Activated T-helper 2 cell treated with anti-CD3 and anti-CD28 coated beads, Interferon-gamma antibody, Interleukin-2, Interleukin-4, amounts not matched to agents 10 μg/mL and 5 μg/mL and 100 μg/mL, durations not matched to agents 14 hours and 24 hours and 36 hours (primary cell): ENCODE measurements at places on chromosomes 7 and 10.

- no peak for DNase-seq
- no peaks in the 10 kb centered on the region for H3K36me3 ChIP-seq
- no peaks in the 10 kb centered on the region for H3K27me3 ChIP-seq
- H3K4me1 ChIP-seq = no peaks in the 10 kb centered on the region
- H3K27ac ChIP-seq = no peak overlapping the region
These were observed 27.1 kb upstream of the ZNF107 start for GRCh38 chr7:64638822-64639221.

DNA sequence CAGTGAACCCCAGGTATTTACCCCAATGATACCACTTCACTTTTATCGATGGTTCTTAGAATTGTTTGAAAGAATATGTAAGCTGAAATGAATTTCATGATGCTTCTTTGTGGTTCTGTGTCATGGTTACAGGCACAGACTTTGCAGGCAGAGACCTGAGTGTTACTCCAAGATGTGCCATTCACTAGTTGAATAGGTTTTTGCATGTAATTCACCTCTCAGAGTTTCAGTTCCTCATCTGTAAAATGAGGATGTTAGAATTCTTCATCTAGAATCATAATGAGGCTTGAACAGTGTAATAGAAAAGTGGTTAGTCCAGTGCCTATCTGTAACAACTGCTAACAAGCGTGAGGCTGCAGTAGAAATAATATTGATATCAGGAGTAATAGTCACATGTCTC, 54.6 kb downstream of the VSTM2A start:
- H3K36me3 ChIP-seq = no peaks in the 10 kb centered on the region
- H3K4me3 ChIP-seq = no peak overlapping the region
- no peak overlapping the region for H3K27ac ChIP-seq
- H3K4me1 ChIP-seq = no peaks in the 10 kb centered on the region
- H3K27me3 ChIP-seq = no peaks in the 10 kb centered on the region

DNA sequence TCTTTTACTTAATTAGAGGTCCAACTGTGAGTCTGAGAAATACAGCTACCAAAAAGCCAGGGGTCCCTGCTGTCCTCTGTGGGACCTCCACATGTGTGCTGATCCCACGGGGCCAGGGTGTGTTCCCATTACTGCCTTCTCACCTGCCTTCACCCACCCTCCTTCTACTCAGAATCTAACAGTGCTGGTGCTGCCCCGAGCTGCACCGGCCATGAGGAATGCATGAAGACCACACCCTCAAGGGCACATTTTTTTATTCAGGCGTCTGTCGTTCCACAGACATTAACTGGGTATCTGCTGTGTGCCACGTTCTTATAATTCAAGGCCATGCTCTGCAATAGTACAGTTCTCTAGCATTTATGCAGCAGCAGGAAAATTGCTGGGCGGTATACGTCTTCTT, 188.5 kb upstream of the PFKP start:
- H3K4me3 ChIP-seq = no peak overlapping the region
- no peak for DNase-seq
- H3K36me3 ChIP-seq = no peaks in the 10 kb centered on the region
- peaks cover 5% of the 10 kb centered on the region for H3K27me3 ChIP-seq
- no peak overlapping the region for H3K27ac ChIP-seq
- H3K4me1 ChIP-seq = no peaks in the 10 kb centered on the region

- no peaks in the 10 kb centered on the region for H3K4me1 ChIP-seq
- H3K27me3 ChIP-seq = peaks cover 2% of the 10 kb centered on the region
- no peak overlapping the region for H3K27ac ChIP-seq
- no peak overlapping the region for H3K4me3 ChIP-seq
- DNase-seq = no peak
These were observed 47.8 kb upstream of the KCNMA1 start for GRCh38 chr10:77685432-77685831.

GRCh38 chr7:33692956-33693355, 212.4 kb upstream of the BMPER start:
- H3K4me1 ChIP-seq = no peaks in the 10 kb centered on the region
- no peaks in the 10 kb centered on the region for H3K27me3 ChIP-seq
- DNase-seq = no peak
- no peak overlapping the region for H3K27ac ChIP-seq

DNA sequence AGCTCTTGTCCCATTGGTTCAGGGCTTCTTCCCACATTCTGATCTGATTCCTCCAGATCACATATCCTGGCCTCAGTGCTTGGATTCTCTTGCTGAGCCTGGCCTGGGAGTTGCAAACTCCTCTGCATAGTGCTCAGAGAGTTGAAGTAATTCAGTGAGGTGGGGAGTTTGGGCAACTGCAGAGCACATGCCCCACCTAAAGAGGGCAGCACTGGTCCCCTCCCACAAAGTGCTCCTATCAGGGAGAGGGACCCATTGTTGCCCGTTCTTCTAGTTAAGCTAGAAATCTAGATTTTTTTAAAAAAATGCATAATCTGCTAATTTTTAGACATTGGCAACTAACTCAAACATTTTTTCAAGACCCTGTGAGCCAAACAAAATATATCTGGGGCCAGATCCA, 45.1 kb downstream of the CHN2 start:
- H3K4me3 ChIP-seq = no peak overlapping the region
- peaks cover 36% of the 10 kb centered on the region for H3K27me3 ChIP-seq
- H3K27ac ChIP-seq = no peak overlapping the region
- H3K36me3 ChIP-seq = no peaks in the 10 kb centered on the region
- no peak for DNase-seq

- peaks cover 16% of the 10 kb centered on the region for H3K4me1 ChIP-seq
- H3K27ac ChIP-seq = peak overlapping the region; percentile 80
- H3K4me3 ChIP-seq = no peak overlapping the region
- DNase-seq = no peak
These were observed 17.1 kb upstream of the CPA1 start for GRCh38 chr7:130363026-130363847.

GRCh38 chr10:43297534-43297933, 30.7 kb upstream of the RASGEF1A start:
- peaks cover 8% of the 10 kb centered on the region for H3K27me3 ChIP-seq
- no peak for DNase-seq
- H3K27ac ChIP-seq = no peak overlapping the region
- H3K4me3 ChIP-seq = no peak overlapping the region
- H3K36me3 ChIP-seq = peaks cover 8% of the 10 kb centered on the region
- peaks cover 59% of the 10 kb centered on the region for H3K4me1 ChIP-seq

DNA sequence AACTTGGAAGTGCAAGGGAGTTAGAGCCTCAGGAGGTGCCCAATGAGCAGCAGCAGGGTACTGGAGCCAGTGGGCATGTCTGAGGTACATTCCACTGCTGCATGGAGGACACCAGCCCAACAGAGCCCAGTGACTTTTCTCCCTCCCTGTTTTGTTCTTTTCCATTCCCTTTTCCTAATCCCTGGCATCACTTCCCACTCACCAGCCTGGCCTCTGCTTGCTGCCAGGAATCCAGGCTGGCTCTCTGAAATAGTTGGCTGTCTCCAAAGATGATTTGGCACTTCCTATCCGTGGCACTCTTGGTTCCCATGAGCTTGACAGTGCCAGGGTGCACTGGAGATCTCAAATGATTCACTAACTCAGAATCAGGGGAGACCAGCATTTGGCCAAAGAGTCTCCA, 97.7 kb upstream of the ZPBP start:
- no peak for DNase-seq
- H3K27ac ChIP-seq = no peak overlapping the region
- H3K4me3 ChIP-seq = no peak overlapping the region

- peaks cover 21% of the 10 kb centered on the region for H3K27me3 ChIP-seq
- H3K36me3 ChIP-seq = no peaks in the 10 kb centered on the region
- no peak overlapping the region for H3K27ac ChIP-seq
- no peak overlapping the region for H3K4me3 ChIP-seq
These were observed 114.1 kb downstream of the CPED1 start for GRCh38 chr7:121102619-121103018.

GRCh38 chr10:93973748-93974445, 19.8 kb upstream of the PLCE1 start:
- no peak overlapping the region for H3K4me3 ChIP-seq
- H3K27me3 ChIP-seq = peaks cover 1% of the 10 kb centered on the region
- no peaks in the 10 kb centered on the region for H3K36me3 ChIP-seq

DNA sequence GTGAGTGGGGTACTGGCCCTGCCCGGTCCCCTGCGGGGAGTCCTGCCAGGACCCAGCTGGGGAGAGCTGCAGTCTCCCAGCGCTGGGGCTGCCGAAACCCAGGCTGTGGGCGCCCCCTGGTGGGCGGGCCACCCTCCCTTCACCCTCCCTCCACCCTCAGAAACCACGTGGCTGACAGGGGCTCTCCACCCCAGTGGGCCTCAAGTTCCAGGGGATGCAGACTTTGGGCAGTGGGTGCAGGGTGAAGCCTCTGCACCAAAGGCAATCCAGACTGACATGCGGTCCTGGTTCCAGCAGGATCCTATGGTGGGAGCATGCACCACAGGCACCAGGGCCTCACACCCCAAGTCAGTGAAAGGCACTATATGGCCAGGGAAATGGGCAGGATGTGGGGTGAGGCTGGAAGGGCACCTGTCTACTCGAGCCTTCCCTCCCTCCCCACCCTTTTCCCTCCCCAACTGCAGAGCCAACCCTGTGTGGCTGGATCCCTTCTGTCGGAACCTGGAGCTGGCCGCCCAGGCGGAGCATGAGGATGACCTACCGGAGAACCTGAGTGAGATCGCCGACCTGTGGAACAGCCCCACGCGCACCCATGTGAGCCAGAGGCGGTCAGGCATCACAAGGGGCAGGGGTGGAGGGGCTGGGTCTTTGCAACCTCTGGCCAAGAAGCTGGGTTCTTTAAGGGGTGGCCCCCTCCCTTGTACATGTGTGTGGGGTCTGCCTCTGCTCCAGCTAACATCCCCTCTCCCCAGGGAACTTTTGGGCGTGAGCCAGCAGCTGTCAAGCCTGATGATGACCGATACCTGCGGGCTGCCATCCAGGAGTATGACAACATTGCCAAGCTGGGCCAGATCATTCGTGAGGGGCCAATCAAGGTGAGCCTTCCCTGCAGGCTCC, 38.8 kb downstream of the PSAP start:
- H3K27me3 ChIP-seq = no peaks in the 10 kb centered on the region
- H3K4me1 ChIP-seq = no peaks in the 10 kb centered on the region
- H3K36me3 ChIP-seq = peaks cover 5% of the 10 kb centered on the region

DNA sequence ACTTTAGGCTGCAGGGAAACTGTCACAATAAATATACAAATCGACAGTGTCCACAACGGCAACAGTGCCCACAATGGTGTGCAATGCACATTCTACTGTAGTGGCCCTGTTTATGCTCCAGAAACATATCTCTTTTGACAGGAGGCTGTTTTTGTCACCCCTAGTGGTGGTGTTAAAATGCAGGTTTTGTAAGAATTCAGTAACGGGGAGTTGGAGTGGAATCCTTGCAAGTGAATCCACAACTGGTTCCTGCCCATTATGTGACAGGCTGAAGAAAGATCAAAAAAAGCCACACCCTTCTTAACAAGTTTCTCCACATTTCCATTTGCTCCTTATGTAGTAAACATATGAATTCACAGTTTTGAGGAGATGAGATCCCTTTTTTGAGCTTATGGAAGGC, 58.5 kb downstream of the BEND7 start:
- H3K27me3 ChIP-seq = no peaks in the 10 kb centered on the region
- H3K36me3 ChIP-seq = no peaks in the 10 kb centered on the region
- H3K4me3 ChIP-seq = no peak overlapping the region
- no peaks in the 10 kb centered on the region for H3K4me1 ChIP-seq
- no peak overlapping the region for H3K27ac ChIP-seq
- no peak for DNase-seq

DNA sequence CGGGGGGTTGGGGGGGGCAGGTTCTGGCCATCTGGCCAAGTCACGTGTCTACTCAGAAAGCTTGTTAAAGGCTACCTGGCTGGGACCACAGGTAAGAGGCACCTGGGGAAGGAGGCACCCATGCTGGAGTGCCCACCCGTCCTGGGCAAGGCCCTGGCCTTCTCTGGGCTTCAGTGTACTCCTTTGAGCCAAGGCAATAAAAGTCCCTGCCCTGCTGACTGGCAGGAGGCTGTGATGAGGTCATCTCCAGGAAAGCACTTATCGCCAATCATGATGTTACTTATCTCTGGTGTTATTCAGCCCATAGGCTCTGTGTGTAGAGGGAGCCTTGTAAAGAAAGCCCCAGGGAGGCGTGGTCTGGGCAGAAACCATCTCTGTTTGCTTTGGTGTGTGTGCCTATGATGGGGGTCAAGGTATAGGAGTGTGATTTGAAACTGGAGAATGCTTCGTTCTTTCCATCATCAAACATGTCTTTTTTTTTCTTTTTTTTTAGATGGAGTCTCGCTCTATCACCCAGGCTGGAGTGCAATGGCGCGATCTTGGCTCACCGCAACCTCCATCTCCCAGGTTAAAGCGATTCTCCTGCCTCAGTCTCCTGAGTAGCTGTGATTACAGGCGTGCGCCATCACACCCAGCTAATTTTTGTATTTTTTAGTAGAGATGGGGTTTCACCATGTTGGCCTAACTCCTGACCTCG, 2.5 kb upstream of the CLDN4 start:
- H3K27me3 ChIP-seq = peaks cover 18% of the 10 kb centered on the region
- no peak overlapping the region for H3K4me3 ChIP-seq
- H3K4me1 ChIP-seq = peaks cover 16% of the 10 kb centered on the region
- H3K27ac ChIP-seq = no peak overlapping the region
- H3K36me3 ChIP-seq = no peaks in the 10 kb centered on the region

DNA sequence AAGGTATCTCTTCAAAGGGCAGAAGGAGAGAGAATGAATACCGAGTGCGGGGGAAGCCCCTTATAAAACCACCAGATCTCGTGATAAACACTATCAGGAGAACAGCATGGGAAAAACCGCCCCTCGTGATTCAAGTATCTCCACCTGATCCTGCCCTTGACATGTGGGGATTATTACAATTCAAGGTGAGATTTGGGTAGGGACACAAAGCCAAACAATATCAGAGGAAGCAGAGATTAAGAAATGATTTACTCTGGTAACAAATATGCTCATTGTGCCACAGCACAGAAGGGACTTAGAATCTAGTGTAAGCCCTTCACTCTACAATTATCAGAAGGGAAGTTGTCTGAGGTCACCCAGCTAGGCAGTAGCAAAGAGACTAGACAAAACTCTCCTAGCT, 40.1 kb upstream of the ZNRF2 start:
- DNase-seq = no peak
- H3K4me1 ChIP-seq = peaks cover 6% of the 10 kb centered on the region
- H3K27me3 ChIP-seq = no peaks in the 10 kb centered on the region
- H3K27ac ChIP-seq = no peak overlapping the region

- H3K27ac ChIP-seq = peak overlapping the region; percentile 80
- peak overlapping the region; percentile 86 for H3K4me3 ChIP-seq
- H3K27me3 ChIP-seq = no peaks in the 10 kb centered on the region
- H3K4me1 ChIP-seq = peaks cover 23% of the 10 kb centered on the region
- peak; percentile 49 for DNase-seq
These were observed 1.5 kb upstream of the C10orf95 start for GRCh38 chr10:102452672-102453340.
